ENCODE measurements at places on chromosomes 12 and 14. TPM values are rescaled to one million over a fixed set of nuclear protein-coding genes. Genes with fewer than 3 reads are reported as not detected.
A peak's percentile ranks its signal among the peaks of the same experiment; 100 is the strongest.

Gene SIX1
- total RNA-seq = 4.6 TPM

Gene SMIM41
- 0.98 TPM for total RNA-seq

DNA sequence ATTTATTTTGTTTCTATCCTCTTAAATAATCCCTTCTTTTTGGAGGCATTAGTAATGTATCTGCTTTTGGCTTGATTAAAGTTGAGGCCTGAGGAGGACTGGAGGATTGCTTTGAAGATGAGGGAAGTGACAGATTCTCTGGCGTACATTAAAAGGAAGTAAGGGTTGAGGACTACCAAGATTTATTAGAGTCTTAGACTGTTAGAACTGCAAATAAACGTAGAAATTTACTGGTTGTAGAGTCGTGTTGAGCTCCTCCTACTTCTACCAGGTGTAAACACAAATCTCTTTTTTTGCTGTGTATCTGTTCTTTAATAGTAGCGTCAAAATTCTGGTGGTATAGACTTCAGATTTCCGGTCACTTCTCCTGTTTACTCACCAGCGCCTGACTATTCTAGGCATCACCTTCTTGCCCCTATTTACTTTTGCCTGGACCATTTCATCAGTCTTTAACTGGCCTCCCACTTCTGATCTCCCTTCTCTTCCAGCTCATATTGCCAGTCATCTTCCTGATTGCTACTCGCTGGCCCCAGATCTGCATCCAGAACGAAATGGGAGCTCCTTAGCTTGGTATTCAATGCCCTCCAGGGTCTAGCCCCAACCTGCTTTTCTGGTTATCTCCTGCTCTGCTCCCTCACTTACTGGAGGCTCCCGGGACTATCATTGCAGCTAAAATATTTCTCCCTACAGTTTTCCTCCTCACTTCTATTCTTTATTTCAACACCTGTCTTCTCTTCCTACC is 8.4 kb upstream of the EID3 start:
- DNase-seq = peak; percentile 11

Gene SMOC1
- 0.25 TPM for total RNA-seq

Gene SOS2
- total RNA-seq = 33.2 TPM

Gene AQP5
- total RNA-seq = 2.4 TPM
